Thymus (tissue), 14 donors: ENCODE measurements at places on chromosomes 4 and X. TPM values are rescaled to one million over a fixed set of nuclear protein-coding genes. Genes with fewer than 3 reads are reported as not detected.

DNA sequence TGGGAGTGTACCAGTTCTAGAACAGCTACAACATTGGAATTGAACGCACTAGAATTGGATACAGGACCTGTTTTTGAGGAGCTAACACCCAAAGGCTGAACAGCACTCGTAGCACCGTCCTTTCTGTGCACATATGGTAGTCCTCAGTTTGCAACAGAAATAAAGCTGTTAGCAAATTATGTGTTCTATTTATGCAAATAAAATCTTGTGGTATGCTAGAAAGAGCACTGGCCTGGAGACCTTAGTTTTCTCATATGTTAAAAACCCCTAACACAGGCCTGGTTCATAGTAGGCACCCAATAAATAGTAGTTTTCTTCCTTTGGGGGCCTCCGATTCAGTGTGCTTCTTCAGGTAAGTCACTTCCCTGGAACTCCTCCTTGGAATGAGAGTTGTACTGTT lies 140.3 kb downstream of the AR start:
- DNase-seq = no peak

The MAGEA2 gene
- polyA plus RNA-seq = 0.02 TPM

DNA sequence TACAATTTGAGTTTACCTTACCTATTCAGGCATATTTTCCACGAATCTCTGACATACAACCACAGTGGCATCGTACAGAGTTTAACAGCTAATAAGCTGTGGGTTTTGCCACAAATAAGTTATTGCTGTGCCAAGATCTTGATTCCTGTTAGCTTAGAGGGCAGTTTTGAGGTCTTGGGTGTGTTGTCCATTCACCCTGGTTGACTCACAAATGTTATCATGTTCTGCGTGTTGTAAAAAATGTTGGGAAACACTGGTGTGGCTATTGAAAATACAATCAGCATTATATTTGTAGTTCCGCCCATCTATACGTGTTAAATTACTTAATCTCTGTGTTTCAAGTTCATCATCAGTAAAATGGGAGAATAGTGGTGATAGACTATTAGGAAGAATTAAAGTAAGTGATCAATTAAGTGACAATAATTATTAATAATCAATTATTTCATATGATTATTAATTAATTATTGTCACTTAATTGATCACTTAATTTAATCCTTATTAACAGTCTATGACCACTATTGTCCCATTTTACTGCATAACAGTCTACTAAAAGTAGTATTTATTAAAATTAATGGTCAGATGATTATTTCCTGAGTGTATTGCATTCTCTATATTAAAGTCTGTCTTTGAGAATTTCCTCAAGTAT lies 96.3 kb downstream of the TMA16 start:
- no peak for DNase-seq

DNA sequence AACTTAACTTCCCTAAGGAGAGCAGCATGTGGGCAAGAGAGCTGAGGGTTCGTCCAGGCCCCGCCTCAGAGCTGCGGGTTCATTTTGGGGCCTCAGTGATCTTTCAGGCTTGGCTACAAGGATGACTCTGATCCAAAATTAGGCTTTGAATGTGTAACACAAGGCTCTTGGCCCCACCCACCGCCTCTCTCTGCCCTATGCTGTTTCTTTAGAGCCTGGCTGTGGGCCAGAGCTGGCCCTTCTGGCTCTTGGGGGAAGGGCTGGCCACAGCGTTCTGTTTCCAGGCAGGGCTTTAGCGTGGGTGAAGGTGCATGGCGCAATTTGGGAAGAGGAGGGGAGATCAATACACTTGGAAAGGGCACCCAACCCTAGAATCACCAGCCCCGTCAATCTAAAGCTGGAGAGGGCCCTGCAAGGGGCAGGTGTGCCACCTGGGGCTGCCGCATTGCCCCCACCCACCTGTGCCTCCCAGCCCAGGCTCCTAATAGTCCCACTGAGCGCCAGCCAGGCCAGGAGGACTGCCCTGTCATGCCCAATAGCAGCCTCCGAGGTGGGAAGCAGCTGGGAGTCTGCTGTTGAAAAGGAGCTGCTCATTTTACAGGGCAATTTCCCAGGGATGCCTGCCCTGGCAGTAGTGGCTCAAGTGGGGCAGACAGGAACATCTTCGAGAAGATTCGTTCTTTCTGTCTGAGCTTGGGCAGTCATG lies 84.5 kb upstream of the MAML3 start:
- no peak for DNase-seq

DNA sequence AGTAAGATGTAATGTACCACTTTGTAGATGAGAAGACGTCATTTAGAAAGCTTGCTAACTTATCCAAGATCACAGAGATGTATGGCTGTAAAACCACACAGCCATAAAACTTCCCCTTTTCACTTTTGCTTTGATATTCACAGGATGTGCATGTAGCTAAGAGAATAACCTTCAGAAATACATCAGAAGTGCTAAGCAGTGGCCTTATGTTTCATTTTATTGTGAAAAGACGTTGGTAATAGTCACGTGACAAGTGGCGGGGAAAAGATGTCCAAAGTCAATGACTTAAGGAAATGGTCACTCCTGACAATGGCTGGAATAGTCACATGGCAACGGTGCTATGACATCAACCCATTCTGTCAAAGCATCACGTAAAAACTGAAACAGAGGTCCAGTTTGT lies 12.9 kb upstream of the WDR17 start:
- no peak for DNase-seq

- no peak for DNase-seq
Observed at GRCh38 chr4:169050881-169051760, 41.1 kb upstream of the CBR4 start.

- DNase-seq = peak; percentile 63
Observed at GRCh38 chr4:144174401-144175067, 34.0 kb upstream of the GYPA start.

DNA sequence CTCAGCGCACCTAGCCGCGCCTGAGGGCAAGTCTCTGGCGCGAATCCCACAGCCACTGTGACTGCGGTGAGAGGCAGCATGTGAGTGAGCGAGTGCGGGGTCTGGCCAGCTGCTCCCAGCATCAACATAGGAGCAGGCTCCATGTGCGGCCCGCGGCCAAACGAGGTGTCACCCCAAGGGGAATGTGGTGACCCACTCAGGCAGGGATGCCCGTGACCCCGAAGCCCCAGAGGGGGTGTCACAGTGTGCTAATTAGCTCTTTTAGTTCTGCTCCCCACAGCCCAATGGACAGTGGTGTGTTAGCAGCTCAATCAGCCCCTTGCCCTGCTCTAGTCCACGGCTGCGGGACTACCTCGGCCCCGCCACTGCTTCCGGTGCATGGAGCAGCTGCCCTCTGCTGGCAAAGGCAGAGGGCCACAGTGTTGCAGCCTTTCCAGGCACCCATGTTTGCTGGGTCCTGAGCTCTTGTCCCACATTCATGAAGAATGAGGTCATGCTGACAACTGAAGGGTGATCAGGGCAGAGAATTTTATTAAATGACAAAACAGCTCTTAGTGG lies 61.4 kb downstream of the AGA start:
- DNase-seq = no peak

- DNase-seq = peak; percentile 16
Observed at GRCh38 chr4:16225167-16225862, 956 bp downstream of the TAPT1 start.

GRCh38 chrX:109830704-109831206 lies 97.7 kb upstream of the ACSL4 start:
- DNase-seq = no peak

GRCh38 chrX:20143561-20143960 lies 1.9 kb upstream of the EIF1AX start:
- no peak for DNase-seq

DNA sequence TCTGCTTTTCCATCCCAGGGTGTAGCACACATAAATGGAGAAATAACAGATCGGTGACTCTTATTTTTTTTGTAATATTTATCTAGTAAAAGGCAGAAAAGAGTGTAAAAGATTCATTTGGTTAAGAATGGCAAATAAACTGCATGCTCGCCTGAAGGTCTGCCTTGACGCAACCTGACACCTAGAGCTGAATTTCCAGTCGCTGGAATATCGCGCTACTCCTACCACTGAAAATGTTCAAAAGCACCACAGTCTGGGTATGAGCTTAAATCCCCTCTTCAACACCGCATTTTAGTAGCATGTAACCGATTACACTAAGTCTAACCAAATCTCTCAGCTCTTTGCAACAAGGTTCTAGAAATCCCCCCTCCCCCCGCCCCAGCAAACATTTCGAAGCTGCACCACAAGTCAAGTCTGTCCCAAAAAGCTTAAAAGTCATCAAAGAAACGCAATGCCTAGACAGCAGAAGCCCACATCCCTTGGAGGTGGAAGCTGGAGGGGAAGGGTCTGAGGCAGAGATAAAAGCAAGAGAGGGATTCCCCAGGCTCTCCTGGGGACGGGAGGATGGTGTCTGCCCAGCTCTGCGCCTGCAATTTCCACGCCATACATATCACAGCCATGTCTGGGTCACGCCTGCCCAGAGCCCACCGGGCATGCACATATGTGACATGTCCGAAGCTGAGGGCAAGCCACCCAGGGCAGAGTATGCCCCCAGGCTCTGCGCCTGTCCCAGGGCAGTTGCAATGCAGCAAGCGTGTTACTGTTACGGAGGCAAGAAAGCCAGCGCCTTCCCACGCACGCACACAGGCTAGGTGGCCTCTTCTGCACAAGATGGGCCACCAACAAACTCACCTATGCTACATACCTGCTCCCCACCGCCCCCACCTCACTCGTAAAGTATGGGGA lies 1.4 kb downstream of the FGF13 start:
- no peak for DNase-seq

The AMELX gene
- polyA plus RNA-seq = 0.14 TPM

- no peak for DNase-seq
Observed at GRCh38 chrX:152276277-152276676, 137.9 kb upstream of the MAGEA10 start.

GRCh38 chr4:4610672-4611071 lies 68.8 kb upstream of the STX18 start:
- DNase-seq = no peak
